Activated T-cell treated with anti-CD3 and anti-CD28 coated beads, Interleukin-2, amount 50 U/mL, for 72 hours (primary cell): ENCODE measurements at places on chromosomes 2 and 18.
A peak's percentile ranks its signal among the peaks of the same experiment; 100 is the strongest.

DNA sequence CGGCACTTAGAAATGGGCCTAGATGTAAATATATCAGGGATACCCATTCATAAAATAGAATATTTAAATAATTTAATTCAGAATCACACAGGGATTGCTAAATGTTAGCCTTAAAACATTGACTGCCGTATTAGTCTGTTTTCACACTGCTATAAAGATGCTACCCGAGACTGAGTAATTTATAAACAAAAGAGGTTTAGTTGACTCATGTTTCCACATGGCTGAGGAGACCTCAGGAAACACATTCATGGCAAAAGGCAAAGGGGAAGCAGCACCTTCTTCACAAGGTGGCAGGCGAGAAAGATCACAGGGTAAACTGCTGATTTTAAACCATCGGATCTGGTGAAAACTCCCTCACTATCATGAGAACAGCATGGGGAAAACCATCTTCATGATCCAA lies 223.6 kb upstream of the GULP1 start:
- H3K4me3 ChIP-seq, result no peak overlapping the region
- H3K27me3 ChIP-seq, result no peaks in the 10 kb centered on the region
- no peak overlapping the region for H3K27ac ChIP-seq
- no peaks in the 10 kb centered on the region for H3K4me1 ChIP-seq

DNA sequence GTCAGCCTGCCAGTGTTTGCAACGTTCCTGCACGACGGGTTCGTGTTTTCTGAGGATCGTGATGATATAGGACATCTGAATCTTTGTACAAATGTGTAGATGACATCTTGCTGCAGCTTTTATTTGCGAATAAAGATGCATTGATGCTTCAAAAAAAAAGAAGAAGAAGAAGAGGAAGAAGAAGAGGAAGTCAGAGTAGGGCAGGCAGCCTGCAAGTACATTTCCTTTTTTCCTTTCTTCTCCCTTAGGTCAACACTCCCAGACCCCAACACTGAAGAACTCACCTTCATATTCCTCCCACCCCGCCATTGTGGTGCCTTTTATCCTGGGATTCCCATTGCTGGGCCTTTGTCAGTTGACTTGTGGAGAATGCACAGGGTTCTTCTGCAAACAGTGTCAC lies 91.5 kb downstream of the FHOD3 start:
- no peaks in the 10 kb centered on the region for H3K27me3 ChIP-seq
- no peak for DNase-seq
- H3K4me3 ChIP-seq, result no peak overlapping the region
- H3K36me3 ChIP-seq, result peaks cover 1% of the 10 kb centered on the region

- no peak overlapping the region for H3K4me3 ChIP-seq
- no peak overlapping the region for H3K27ac ChIP-seq
- H3K36me3 ChIP-seq, result no peaks in the 10 kb centered on the region
- no peak for DNase-seq
- H3K27me3 ChIP-seq, result peaks cover 54% of the 10 kb centered on the region
These were observed 7.6 kb upstream of the KCTD1 start for GRCh38 chr18:26555804-26556553.

GRCh38 chr2:59046401-59047372 lies 805.6 kb upstream of the FANCL start:
- no peaks in the 10 kb centered on the region for H3K4me1 ChIP-seq
- no peaks in the 10 kb centered on the region for H3K27me3 ChIP-seq
- H3K27ac ChIP-seq, result no peak overlapping the region
- H3K4me3 ChIP-seq, result no peak overlapping the region

- DNase-seq, result no peak
- no peaks in the 10 kb centered on the region for H3K4me1 ChIP-seq
- no peaks in the 10 kb centered on the region for H3K36me3 ChIP-seq
- no peaks in the 10 kb centered on the region for H3K27me3 ChIP-seq
These were observed 87.9 kb upstream of the KCNH7 start for GRCh38 chr2:162926501-162926900.

GRCh38 chr18:78518805-78519204 lies 460.8 kb upstream of the SALL3 start:
- H3K36me3 ChIP-seq, result no peaks in the 10 kb centered on the region
- no peak overlapping the region for H3K4me3 ChIP-seq
- no peak for DNase-seq
- no peak overlapping the region for H3K27ac ChIP-seq

DNA sequence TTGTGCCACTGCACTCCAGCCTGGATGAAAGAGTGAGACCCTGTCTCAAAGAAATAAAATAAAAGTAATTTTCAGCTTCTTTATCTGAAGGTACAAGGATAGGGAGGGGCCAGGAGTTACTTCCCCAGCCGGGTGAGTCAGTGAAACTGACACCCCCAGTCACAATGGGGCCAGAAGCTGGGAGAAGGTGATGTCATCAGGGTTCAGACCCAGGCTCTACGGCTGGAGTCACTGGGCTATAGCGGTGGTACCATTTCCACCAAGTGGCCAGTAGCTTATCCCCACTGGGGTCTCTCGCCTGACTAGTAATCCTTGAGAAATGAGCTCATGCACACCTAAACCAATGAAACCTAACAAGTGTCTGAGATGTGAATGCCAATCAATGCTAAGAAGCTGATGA lies 107.9 kb downstream of the ALPK2 start:
- H3K27ac ChIP-seq, result no peak overlapping the region
- DNase-seq, result no peak
- H3K36me3 ChIP-seq, result no peaks in the 10 kb centered on the region
- H3K27me3 ChIP-seq, result peaks cover 8% of the 10 kb centered on the region
- no peak overlapping the region for H3K4me3 ChIP-seq
- peaks cover 25% of the 10 kb centered on the region for H3K4me1 ChIP-seq

- DNase-seq, result no peak
- no peaks in the 10 kb centered on the region for H3K36me3 ChIP-seq
- no peaks in the 10 kb centered on the region for H3K4me1 ChIP-seq
- H3K4me3 ChIP-seq, result no peak overlapping the region
- H3K27me3 ChIP-seq, result peaks cover 28% of the 10 kb centered on the region
These were observed 461.4 kb downstream of the RNF144A start for GRCh38 chr2:7378591-7378990.

- H3K4me1 ChIP-seq, result no peaks in the 10 kb centered on the region
- no peak for DNase-seq
- H3K4me3 ChIP-seq, result no peak overlapping the region
- H3K36me3 ChIP-seq, result no peaks in the 10 kb centered on the region
These were observed 552.3 kb upstream of the SETBP1 start for GRCh38 chr18:44128365-44128764.

- peak overlapping the region; percentile 100 for H3K27ac ChIP-seq
- peak; percentile 69 for DNase-seq
- H3K4me1 ChIP-seq, result peaks cover 64% of the 10 kb centered on the region
- peak overlapping the region; percentile 68 for H3K4me3 ChIP-seq
These were observed 114.5 kb downstream of the METTL8 start for GRCh38 chr2:171319164-171319810.

DNA sequence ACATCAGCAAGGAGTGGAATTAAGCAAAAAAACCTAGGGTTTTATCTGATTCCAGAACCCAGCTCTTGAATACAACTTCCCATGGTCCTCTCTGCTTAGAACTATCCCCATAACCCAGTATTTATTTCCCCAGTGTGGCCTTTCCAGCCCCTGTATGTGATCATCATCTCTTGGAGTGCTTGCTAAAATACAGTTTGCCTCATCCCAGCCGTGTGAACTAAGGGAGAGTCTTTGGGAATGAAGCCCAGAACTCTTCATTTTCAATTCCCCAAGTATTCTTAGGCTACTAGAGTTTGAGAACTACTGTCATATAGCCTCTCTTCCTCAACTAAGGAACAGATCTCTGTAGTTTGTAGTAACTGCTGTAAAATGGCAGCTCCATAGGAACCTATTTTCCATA lies 173.1 kb downstream of the LCLAT1 start:
- DNase-seq, result no peak
- peaks cover 15% of the 10 kb centered on the region for H3K36me3 ChIP-seq
- H3K4me1 ChIP-seq, result no peaks in the 10 kb centered on the region
- no peak overlapping the region for H3K27ac ChIP-seq
- H3K4me3 ChIP-seq, result no peak overlapping the region
- no peaks in the 10 kb centered on the region for H3K27me3 ChIP-seq

- peak; percentile 4 for DNase-seq
- no peaks in the 10 kb centered on the region for H3K36me3 ChIP-seq
These were observed 101.7 kb upstream of the RBBP8 start for GRCh38 chr18:22831441-22831904.

DNA sequence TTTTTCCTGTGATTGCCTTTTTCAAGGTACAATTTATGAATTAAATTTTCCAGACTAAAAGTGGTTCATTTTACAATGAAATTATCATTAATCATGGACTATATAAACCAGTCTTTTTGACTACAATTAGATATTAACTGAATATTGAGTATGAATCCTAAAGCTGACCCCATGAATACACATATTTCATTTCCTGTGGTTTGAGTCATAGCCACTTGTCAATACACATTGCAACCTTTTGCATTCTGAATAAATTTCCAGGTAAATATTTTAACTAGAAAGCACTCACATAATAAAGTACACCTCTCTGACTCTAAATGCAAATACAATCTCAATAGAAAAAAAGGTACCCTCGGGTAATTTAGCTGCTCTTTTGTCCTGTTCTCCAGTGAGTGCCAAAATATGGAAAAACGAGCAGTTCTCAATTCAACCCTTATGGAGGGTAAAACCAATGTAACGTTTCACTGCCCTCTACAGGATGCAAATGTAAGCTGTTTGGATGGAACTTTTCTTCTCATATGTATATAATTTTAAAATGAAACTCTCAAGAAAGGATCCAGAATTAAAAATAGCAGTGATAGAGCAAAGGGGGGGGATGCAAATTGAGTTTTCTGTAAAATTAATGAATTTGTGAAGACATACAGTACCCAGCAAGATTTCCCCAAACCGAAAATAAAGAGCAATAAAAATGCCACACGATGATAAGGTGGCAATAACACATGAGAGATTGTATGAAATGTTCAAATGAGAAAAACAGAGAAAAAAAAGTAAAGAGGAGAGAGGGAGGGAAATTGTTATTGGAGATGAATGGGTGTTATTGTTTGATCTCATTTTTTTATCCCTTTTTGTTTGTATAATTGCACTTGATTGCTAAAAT lies 1795.7 kb upstream of the PIK3C3 start:
- no peak overlapping the region for H3K27ac ChIP-seq
- H3K36me3 ChIP-seq, result no peaks in the 10 kb centered on the region
- no peak overlapping the region for H3K4me3 ChIP-seq
- DNase-seq, result no peak

- peaks cover 43% of the 10 kb centered on the region for H3K4me1 ChIP-seq
- peak; percentile 46 for DNase-seq
- H3K4me3 ChIP-seq, result no peak overlapping the region
- H3K27ac ChIP-seq, result peak overlapping the region; percentile 25
- no peaks in the 10 kb centered on the region for H3K36me3 ChIP-seq
These were observed 79.7 kb upstream of the TAF1B start for GRCh38 chr2:9763356-9764152.

DNA sequence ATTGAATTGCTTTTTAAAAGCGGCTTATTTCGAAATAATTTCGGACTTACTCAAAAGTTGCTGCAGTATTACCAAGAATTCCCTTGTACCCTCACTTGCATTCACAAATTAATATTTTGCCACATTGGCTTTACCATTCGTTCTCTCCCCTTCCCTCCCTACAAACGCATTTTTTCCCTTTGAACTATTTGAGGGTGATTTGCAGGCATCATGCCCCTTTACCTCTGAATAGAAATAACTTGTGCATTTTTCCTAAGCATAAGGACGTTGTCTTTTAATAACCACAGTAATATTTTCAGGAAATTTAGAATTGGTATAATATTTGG lies 608 bp downstream of the CCDC138 start:
- peaks cover 13% of the 10 kb centered on the region for H3K4me1 ChIP-seq
- H3K4me3 ChIP-seq, result peak overlapping the region; percentile 94
- H3K36me3 ChIP-seq, result no peaks in the 10 kb centered on the region
- DNase-seq, result no peak

GRCh38 chr2:212145121-212145520 lies 393.5 kb downstream of the ERBB4 start:
- H3K27me3 ChIP-seq, result no peaks in the 10 kb centered on the region
- no peak overlapping the region for H3K4me3 ChIP-seq
- no peak for DNase-seq
- no peak overlapping the region for H3K27ac ChIP-seq
- H3K36me3 ChIP-seq, result no peaks in the 10 kb centered on the region

GRCh38 chr2:119008108-119008507 lies 66.1 kb downstream of the MARCO start:
- H3K36me3 ChIP-seq, result no peaks in the 10 kb centered on the region
- H3K27me3 ChIP-seq, result peaks cover 22% of the 10 kb centered on the region
- no peaks in the 10 kb centered on the region for H3K4me1 ChIP-seq
- no peak overlapping the region for H3K4me3 ChIP-seq
- no peak for DNase-seq

- H3K27me3 ChIP-seq, result no peaks in the 10 kb centered on the region
- H3K4me3 ChIP-seq, result no peak overlapping the region
- H3K4me1 ChIP-seq, result no peaks in the 10 kb centered on the region
- H3K36me3 ChIP-seq, result no peaks in the 10 kb centered on the region
- no peak overlapping the region for H3K27ac ChIP-seq
- no peak for DNase-seq
These were observed 16.3 kb downstream of the CABLES1 start for GRCh38 chr18:23151414-23152099.

DNA sequence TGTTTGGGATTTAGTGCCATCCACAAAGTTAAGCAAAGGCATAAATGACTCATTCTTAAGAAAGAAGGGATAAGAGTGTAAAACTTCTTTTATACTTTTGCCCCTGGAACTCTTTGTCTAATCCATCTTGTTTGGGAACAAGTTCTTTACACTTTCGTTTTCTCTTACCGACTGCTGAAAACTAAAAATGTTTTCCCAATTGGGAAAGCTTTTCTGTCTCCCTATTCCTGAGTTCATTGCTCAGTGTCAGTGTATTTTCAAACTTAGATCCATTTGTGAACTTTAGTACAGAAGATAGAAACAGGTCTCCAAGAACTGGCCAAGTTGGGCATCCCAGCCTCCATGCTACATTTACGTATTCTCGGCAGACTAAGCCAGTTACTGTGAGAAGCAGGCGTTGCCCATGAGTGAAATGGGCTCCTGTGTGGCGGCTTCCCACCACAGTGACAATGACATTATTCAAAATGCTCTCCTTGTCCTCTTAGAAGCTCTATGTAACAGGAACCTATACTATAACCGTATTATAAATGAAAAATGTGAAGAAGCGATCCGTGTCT lies 51.7 kb downstream of the TGOLN2 start:
- DNase-seq, result no peak
- peaks cover 5% of the 10 kb centered on the region for H3K27me3 ChIP-seq
- H3K4me1 ChIP-seq, result no peaks in the 10 kb centered on the region
- no peak overlapping the region for H3K27ac ChIP-seq
- H3K4me3 ChIP-seq, result no peak overlapping the region
